Activated naive CD4-positive, alpha-beta T cell treated with anti-CD3 and anti-CD28 coated beads for 36 hours (primary cell): ENCODE measurements at places on chromosomes 4 and X. TPM values are rescaled to one million over a fixed set of nuclear protein-coding genes. Genes with fewer than 3 reads are reported as not detected.
A peak's percentile ranks its signal among the peaks of the same experiment; 100 is the strongest.

GRCh38 chr4:133156096-133156495 is 7.0 kb downstream of the PCDH10 start:
- H3K27ac ChIP-seq: no peak overlapping the region
- H3K4me3 ChIP-seq: no peak overlapping the region
- no peak for DNase-seq
- peaks cover 29% of the 10 kb centered on the region for H3K27me3 ChIP-seq

GRCh38 chr4:65521666-65522065 is 148.6 kb downstream of the EPHA5 start:
- no peaks in the 10 kb centered on the region for H3K27me3 ChIP-seq
- no peak for DNase-seq
- H3K36me3 ChIP-seq: no peaks in the 10 kb centered on the region
- no peak overlapping the region for H3K4me3 ChIP-seq
- no peak overlapping the region for H3K27ac ChIP-seq

- no peak within 1 kb of the TSS for H3K27ac ChIP-seq
- peaks cover 47% of the 10 kb centered on the region for H3K27me3 ChIP-seq
- no peak within 1 kb of the TSS for H3K4me3 ChIP-seq
- no peaks in the 10 kb centered on the region for H3K36me3 ChIP-seq
- peaks cover 6% of the 10 kb centered on the region for H3K4me1 ChIP-seq
- no peak for DNase-seq
Measured at GRCh38 chr4:37244583-37245390, at the start of gene NWD2. Gene NWD2 (plus strand): TSS chr4:37244743. CDS start chr4:37245068, 325 bp downstream.

DNA sequence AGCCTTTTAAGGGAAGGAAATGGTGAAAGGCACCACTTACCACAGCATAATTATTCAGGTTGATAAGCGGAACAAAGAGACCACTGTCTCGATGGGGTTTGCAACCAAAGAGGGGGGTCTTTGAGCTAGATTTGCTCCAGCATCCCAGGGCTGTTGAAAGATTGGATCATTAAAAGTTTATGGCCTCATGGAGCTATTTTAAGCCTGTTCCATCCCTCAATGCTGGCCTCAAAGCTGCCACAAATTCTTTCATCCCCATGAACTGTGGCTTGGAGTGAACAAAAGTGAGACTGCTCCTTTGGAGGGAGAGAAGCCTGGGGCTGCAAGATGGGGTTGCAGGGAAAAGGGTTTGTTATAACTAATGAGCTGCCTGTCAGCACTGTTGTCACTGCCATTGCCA is 209.8 kb downstream of the RTL9 start:
- DNase-seq: no peak
- no peak overlapping the region for H3K27ac ChIP-seq
- H3K4me1 ChIP-seq: no peaks in the 10 kb centered on the region
- H3K27me3 ChIP-seq: no peaks in the 10 kb centered on the region
- H3K36me3 ChIP-seq: no peaks in the 10 kb centered on the region

DNA sequence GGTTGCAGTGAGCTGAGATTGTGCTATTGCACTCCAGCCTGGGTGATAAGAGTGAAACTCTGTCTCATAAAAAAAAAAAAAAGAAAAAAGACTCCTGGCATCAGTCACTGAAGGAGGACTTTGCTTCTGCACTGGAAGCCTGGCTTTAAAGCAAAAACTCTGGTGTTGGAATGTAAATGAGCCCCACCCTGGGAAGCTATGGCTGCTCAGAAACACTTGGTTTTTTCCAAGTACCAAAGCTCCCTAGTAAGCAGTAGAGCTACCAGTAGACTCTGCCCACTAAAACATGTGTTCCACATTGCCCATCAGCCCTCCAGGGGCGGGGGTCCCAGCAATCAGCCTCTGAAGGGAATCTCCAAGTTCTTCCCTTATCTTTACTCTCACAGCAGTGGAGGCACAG is 154.4 kb downstream of the SHROOM3 start:
- H3K4me1 ChIP-seq: peaks cover 9% of the 10 kb centered on the region
- H3K27ac ChIP-seq: no peak overlapping the region
- H3K27me3 ChIP-seq: peaks cover 38% of the 10 kb centered on the region
- DNase-seq: no peak
- no peak overlapping the region for H3K4me3 ChIP-seq

DNA sequence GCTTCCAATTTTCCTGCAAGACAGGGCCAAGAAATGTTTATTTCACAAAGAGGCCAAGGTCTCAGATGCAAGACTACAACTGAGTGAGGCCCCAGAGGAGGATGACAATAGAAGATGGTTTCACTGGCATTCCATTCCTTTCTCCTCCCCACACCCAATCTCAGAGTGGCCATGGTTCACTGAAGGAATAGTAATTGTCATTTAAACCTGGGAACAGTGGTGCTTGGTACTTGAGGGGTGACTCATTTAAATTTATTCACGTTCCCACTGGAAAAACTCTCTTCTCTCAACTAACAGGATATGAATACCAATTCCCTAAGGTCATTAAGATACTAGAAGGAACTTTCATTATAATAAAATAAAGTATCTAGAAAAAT is 35.3 kb upstream of the CXCL8 start:
- no peaks in the 10 kb centered on the region for H3K27me3 ChIP-seq
- H3K4me1 ChIP-seq: no peaks in the 10 kb centered on the region
- no peak for DNase-seq
- no peaks in the 10 kb centered on the region for H3K36me3 ChIP-seq
- no peak overlapping the region for H3K27ac ChIP-seq

DNA sequence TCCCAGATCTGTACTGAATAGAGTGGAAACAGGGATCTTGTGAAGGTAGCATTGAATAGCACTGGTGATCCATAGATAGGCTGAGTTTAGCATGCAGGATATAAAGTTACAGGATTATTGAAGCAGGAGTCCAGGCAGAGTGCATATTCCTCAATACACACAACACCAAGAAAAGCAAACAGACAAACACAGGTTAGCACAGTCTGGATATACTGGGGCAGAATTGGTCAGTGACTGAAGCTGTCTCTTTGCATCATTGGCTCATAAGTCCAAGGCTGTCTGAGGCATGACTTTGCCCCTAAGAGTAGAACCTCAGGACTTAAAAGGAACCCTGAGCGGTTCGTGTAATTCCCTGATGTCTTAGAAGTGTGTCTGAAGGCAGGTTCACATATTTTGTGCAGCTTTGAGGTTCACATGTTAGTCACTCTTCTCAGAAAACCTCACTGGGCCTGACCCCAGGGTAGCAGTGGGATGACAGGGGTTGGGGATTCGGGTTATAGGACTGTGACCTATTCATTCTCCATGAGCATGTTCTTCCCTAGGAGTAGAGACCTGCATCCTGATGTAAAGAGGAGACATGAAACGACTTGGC is 134.6 kb downstream of the AASDH start:
- peaks cover 10% of the 10 kb centered on the region for H3K27me3 ChIP-seq
- no peaks in the 10 kb centered on the region for H3K36me3 ChIP-seq
- H3K4me1 ChIP-seq: no peaks in the 10 kb centered on the region
- DNase-seq: no peak
- no peak overlapping the region for H3K4me3 ChIP-seq

GRCh38 chr4:150321113-150321512 is 242.9 kb downstream of the DCLK2 start:
- peaks cover 6% of the 10 kb centered on the region for H3K4me1 ChIP-seq
- no peaks in the 10 kb centered on the region for H3K27me3 ChIP-seq
- no peak overlapping the region for H3K4me3 ChIP-seq
- DNase-seq: no peak

DNA sequence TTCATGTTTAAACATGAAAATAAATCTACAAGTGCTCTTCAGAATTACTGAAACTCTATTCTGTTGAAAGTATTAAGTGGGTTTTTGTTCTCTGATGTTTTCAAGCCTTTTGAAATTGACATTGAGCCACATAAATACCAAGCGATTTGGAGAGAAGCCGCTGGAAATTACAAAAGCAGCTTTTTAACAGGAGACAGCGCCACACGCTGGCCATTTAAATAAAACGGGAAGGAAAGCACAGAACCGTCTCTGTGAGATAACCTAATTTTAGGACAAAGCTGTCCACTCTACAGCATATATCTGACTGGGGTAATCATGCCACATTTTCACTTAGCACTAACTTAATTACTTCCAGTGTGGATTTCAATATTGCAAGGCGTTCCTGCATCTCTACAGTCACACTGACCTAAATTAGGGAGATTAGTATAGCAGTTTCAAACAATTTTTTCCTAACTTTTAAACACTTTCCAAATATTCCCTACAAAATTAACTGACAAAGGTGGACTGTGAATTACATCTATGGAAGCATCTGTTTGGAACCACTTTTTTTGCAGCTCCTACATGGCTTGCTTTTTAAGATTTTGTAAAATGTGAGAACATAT is 6.8 kb upstream of the ANOS1 start:
- peak; percentile 49 for DNase-seq
- no peak overlapping the region for H3K27ac ChIP-seq
- no peaks in the 10 kb centered on the region for H3K36me3 ChIP-seq
- peaks cover 4% of the 10 kb centered on the region for H3K27me3 ChIP-seq

DNA sequence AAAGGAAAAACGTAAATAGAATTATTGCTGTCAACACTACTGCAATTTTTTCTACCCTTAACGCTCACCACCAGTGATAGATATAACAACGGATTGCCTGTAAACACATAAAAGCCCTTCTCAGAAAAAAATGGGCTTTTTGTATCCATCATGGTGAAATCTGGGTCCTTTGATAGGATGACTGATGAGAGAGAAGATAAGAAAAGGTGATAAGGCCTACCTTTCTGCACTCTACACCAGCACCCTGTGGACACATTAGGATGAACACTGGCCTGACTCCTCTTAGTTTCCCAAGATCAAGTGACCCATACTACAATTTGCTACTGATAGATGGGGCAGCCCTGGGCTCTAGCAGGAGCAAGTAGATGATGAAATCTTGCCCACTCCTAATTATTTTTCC is 112.3 kb upstream of the RAP2C start:
- no peak for DNase-seq
- H3K27ac ChIP-seq: no peak overlapping the region
- no peaks in the 10 kb centered on the region for H3K36me3 ChIP-seq
- H3K4me1 ChIP-seq: peaks cover 7% of the 10 kb centered on the region
- no peak overlapping the region for H3K4me3 ChIP-seq

- H3K27ac ChIP-seq: no peak overlapping the region
- H3K4me1 ChIP-seq: no peaks in the 10 kb centered on the region
- H3K27me3 ChIP-seq: no peaks in the 10 kb centered on the region
- no peaks in the 10 kb centered on the region for H3K36me3 ChIP-seq
- no peak for DNase-seq
- H3K4me3 ChIP-seq: no peak overlapping the region
Measured at GRCh38 chr4:27921231-27921630, 1060.6 kb downstream of the STIM2 start.

DNA sequence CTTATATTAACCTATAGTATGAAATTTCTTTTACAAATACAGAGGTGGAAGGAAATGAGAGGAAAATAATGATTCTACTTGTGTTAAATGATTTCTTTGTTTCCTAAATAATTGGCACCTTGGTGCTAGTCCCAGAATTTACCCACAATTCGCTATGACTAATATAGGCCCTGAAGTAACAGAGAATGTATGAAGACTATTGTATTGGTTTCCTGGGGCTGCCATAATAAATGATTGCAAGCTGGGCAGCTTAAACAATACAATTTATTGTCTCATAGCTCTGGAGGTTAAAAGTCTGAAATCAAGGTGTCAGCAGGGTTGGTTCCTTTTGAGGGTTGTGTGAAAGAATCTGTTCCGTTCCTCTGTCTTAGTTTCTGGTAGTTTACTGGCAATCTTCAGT is 74.8 kb upstream of the GPRIN3 start:
- no peaks in the 10 kb centered on the region for H3K4me1 ChIP-seq
- DNase-seq: no peak
- no peaks in the 10 kb centered on the region for H3K27me3 ChIP-seq
- H3K4me3 ChIP-seq: no peak overlapping the region
- H3K27ac ChIP-seq: no peak overlapping the region
- no peaks in the 10 kb centered on the region for H3K36me3 ChIP-seq

- H3K4me3 ChIP-seq: no peak overlapping the region
- no peaks in the 10 kb centered on the region for H3K4me1 ChIP-seq
- no peaks in the 10 kb centered on the region for H3K27me3 ChIP-seq
- H3K27ac ChIP-seq: no peak overlapping the region
Measured at GRCh38 chr4:127138586-127138985, 494.2 kb upstream of the INTU start.

DNA sequence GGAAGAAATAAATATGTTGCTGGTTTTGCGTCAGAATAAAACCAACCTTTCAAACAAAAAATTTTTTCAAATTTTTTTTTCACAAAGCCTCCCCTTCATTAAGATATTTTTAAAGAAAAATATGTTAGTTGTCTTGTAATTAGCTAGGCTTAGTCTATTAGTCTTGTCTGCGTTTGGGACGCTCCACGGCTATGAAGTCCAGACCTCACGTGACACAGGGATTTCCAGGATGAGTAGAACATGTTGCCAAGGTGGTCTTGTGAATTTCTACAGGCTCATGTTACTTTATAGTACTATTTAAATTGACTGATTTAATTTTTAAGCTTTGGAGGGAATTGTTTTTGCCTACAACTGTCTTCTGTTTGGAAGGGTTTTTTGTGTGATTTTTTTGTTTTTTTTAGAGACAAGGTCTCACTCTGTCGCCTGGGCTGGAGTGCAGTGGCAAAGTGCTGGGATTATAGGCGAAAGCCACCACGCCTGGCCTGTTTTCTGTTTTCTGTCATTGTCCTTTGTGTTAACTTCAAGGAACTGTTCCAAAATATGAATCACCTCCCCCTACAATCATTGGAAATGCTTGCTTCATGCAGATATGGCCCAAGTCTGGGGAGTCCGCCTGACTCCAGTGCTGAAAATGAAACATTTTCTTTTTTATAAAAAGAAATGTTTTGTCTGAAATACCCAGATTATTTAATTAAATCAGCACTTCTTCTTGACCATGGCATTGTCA is 26.2 kb downstream of the TMEM144 start:
- DNase-seq: no peak
- H3K27me3 ChIP-seq: no peaks in the 10 kb centered on the region
- no peak overlapping the region for H3K4me3 ChIP-seq
- H3K36me3 ChIP-seq: no peaks in the 10 kb centered on the region

GRCh38 chr4:143341186-143341755 is 4.6 kb downstream of the GAB1 start:
- no peak for DNase-seq
- H3K4me3 ChIP-seq: no peak overlapping the region
- H3K27me3 ChIP-seq: peaks cover 38% of the 10 kb centered on the region
- H3K36me3 ChIP-seq: no peaks in the 10 kb centered on the region

FRMPD4 gene
- not detected for total RNA-seq

GLRA2 gene
- total RNA-seq: not detected

PAGE3 gene
- total RNA-seq: not detected

PDZD4 gene
- total RNA-seq: 1.0 TPM

PNMA5 gene
- total RNA-seq: not detected

C4orf46 gene
- 18.9 TPM for total RNA-seq

PAGE1 gene
- total RNA-seq: not detected

GLRB gene
- not detected for total RNA-seq

LONRF3 gene
- total RNA-seq: 5.4 TPM
